ENCODE measurements at places on chromosomes 5 and 9.
A peak's percentile ranks its signal among the peaks of the same experiment; 100 is the strongest.

DNA sequence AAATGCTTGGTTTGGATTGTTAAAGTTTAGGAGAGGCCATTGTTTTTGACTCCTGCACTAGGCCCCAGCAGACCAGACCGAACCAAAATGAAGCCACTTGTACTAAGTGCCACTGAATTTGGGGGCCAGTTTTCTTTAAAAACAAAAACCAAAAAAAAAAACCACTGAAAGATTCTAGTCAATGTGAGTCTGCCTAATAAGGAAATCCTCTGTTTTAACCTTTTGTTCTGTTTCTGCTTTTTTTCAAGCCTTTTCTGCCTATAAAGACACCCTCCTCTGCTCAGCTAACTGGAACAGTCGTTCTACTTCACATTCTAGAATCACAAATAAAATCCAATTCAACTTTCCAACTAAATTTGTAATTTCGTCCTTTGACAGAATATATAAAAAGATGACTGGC, 64.9 kb downstream of the SERINC5 start:
- no peak for ATAC-seq

DNA sequence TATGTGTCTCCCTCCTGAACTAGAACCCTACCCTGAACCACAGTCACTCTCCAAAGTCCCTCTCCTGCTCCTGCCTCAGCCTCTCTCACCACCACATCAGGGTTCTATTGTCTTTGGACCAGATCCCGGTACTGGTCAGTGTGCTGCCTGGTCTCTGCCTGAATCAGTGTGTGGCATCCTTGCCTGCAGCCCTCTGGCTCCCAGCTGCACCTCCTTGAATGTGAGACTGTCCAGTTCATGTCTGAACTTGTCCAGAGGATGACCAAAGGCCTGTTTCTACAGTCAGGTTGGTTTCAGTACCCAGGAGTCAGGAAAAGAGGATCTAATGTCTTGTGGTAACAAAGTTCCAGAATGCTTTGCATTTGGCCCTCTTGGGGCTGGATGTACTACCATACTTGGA, 76.8 kb upstream of the RANBP3L start:
- no peak for ATAC-seq

GRCh38 chr5:31921852-31922305, 252.2 kb downstream of the GOLPH3 start:
- ATAC-seq = no peak

DNA sequence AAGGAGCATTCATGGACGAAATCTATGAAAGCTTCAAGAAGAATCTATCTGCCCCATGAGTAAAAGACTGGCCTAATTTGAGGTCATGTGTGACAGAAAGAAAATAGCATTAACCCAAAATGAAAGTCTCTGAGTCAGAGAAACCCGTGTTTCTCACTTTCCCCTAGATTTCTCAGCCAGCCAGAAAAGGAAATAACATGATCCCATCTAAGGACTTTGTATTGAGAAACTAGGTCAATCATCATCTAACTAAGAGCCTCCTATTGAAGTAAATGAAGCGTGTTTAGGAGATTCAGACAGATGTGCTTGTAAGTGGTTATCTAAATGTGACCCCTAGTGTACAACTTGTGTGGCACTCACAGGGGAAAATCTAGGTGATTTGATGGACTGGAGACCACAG, 77.3 kb upstream of the ZNF366 start:
- no peak for ATAC-seq

DNA sequence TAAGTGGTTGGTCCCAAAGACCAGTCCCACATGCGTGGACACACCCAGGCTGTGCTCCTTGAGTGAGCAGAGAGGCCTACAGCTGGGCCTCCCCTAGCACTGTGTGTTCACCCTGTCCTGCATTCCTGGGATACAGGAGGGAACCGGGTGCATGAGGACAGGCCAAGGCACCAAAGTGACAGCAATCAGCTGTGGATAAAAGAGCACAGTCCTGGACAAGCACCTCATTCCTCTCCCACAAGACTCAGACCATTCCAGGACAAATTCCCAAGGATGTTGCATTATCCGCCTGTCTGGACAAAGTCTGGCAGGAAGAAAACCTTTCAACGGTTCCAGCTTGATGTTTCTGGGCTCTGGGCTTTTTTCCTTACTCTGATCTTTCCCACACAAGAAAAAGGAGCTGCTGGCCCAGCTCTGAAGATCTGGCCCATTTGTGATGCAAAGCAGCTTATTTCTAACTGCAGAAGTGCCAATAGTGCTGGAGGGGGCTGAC, 273.2 kb downstream of the ENC1 start:
- ATAC-seq = peak; percentile 66
